ENCODE measurements at places on chromosomes 12 and 14.
A peak's percentile ranks its signal among the peaks of the same experiment; 100 is the strongest.

- peak; percentile 79 for DNase-seq
These were observed 28.2 kb downstream of the LTBP2 start for GRCh38 chr14:74583689-74584434.

GRCh38 chr12:32889011-32889760 is 7.4 kb downstream of the PKP2 start:
- DNase-seq, result peak; percentile 95

- no peak for DNase-seq
These were observed 1139.1 kb upstream of the TMEM132C start for GRCh38 chr12:127127897-127128296.

GRCh38 chr12:23585782-23586163 is 363.7 kb downstream of the SOX5 start:
- no peak for DNase-seq

- no peak for DNase-seq
These were observed 132.7 kb downstream of the PPFIA2 start for GRCh38 chr12:81626406-81626805.

DNA sequence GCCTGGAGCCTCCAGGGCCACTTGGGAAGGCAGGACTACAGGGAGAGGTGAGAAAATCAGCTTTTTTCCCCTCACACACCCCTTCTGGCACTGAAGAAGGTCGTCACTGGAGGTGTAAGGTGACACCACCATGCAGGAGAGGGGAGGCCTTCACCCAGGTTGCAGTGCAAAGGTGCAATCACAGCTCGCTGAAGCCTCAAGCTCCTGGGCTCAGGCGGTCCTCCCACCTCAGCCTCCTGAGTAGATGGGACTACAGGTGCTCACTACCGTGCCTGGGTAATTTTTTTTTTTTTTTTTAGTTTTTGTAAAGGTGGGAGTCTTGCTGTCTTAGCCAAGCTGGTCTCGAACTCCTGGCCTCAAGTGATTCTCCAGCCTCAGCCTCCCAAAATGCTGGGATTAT is 93.6 kb downstream of the TNFAIP2 start:
- DNase-seq, result no peak

DNA sequence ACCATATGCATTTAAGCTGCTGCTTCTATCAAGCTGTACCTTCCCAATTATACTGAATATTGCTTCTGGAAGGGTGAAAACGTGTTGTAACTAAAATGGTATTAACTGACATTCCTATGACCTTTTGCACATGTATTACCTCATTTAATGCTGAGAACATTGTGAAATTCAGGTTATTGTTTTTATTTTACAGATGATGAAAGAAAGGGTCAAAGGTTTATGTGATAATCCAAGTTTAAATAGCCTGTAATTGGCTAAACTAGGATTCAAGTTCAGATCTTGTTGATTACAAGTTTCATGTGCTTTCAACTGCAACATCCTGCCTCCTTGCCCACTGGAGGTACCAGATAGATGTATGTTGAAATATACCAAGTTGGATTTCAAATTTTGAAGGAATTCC is 433.3 kb upstream of the PRICKLE1 start:
- no peak for DNase-seq

DNA sequence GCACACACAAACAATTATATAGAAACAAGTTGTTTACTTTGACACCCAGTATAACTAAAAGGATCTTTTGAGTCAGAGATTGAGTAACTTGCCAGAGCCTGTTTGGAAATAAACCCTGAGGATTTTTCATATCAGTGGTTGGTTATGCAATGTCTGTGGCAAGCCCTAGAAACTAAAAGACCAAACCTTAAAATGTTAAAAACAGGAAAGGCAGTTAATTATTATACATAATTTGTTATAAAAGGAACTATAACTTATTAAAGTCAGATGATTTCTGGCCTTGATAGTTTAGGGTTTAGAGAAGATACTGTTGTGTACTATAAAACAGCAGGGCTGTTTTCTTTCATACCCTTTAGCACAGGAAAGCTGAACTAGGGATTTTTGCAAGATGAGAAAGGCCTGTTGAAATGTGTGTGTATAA is 44.1 kb downstream of the PSEN1 start:
- peak; percentile 76 for DNase-seq

DNA sequence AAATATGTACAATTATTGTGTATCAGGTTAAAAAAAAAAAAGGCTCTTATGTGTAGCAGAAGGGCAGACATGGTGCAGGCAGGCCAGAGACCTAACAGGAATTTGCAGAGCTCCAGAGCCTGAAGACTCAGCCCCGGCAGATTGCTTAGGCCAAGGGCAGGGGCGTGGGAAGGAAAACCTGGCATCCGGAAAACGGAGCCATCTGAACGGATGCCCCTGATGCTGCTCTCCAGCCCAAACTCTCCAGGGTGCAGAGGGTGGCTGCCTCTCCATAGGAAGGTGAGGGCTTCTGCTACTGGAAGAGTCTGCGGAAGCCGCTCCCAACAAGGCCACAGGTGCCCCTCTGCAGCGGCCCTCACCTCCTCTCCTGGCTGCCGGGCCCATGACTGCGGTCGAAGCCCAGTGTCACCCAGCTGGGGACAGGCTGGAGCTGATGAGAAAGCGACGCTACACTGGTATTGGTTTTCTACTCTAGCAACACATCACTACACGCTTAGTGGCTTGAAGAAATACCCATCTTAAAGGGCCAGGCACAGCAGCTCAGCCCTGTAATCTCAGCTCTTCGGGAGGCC is 19.4 kb downstream of the ACADS start:
- DNase-seq, result no peak

- DNase-seq, result peak; percentile 96
These were observed 6.3 kb downstream of the RNF10 start for GRCh38 chr12:120540445-120540844.

GRCh38 chr14:55381040-55381439 is 30.6 kb downstream of the ATG14 start:
- no peak for DNase-seq

DNA sequence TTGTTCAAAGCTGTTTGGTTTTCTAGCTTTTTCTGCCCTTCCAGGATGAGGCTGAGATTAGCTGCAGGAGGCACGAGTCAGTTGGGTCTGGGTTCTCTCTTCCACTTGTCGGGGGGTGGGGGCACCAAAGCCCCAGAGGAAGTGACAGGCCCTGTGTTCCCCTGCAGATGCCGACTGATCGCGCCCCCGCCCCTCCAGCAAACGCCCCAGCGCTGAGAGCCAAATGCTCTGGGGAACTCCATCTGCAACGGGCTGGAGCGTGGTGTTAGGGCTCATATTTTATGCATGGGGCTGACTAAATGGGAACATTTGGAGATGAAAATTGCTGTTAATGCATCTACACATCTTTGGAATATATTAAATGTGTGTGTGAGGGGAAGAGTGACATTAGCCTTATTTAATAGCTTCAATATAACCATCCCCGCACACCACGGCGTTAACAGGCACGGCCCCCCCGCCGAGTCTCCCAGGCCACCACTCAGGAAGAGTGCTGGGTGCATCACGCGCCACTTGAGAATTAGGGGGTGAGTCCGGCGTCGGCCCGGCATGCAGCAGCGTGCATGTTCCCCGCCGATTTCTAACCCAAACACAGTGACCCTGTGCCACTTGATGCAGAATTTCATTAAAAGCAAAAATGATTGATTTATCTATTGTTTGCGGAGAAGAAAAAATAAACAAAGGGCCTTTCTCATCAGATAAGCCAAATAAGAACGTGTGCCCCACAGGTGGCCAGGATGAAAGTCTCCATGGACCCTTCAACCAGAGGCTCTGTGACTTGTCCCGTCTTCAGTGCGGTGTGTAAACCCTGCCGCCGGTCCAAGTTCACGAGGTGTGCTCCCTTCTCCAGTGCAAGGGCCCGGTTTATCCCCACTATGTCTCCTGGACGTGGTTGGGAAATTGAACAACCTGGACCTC is 165.0 kb upstream of the RTL1 start:
- DNase-seq, result no peak

- DNase-seq, result peak; percentile 79
These were observed 1.7 kb downstream of the PPM1H start for GRCh38 chr12:62933220-62933601.

GRCh38 chr12:24360907-24361306 is 411.4 kb upstream of the SOX5 start:
- DNase-seq, result no peak

GRCh38 chr14:91138511-91139359 is 24.9 kb downstream of the DGLUCY start:
- DNase-seq, result no peak

- no peak for DNase-seq
These were observed 10.6 kb upstream of the ATF1 start for GRCh38 chr12:50753232-50753769.

GRCh38 chr14:104094709-104095425 is 9.4 kb downstream of the ASPG start:
- no peak for DNase-seq

DNA sequence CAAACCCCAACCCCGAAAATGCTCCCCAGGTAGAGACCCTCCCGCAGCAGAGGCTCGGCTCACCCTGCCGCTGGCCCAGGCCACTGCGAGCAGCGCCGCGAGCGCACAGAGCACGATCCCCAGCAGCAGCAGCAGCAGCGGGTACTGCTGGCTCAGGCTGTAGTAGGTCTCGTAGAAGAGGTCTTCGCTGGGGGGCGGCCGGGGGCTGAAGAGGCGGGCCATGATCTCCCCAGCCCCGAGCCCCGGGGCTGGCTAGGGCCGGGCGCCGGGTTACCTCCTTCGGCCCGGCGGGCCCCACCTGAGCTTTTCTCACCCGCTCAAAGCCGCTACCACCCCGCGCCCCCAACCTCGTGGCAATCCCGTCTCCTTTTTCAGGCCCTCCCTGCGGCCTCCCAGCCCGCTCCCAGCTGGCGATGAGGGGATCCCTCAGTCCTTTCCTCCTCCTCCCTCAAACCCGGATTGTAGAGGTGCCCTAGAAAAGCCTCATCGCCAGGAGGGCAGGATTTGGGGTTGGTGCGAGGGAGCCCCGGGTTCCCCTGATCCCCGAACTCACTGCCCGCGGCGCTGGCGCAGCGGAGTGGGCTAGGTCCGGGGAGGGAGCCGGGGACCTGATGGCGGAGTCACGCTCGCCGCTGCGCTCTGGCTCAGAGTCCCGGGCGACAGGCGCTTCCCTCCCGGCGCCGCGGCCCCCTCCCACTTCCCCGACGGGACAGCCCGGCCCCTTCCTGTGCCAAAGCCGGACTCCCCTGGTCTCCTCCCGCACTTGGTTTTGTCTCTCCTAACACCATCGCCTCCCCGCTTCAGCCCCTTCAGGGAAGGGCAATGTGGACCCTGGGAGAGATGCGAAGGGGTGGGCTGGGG is at the start of gene ADCY4:
ADCY4 (minus strand) TSS at position 641 of the 861 bp plus-strand sequence; CDS start at position 222, 419 bp downstream.
- DNase-seq, result no peak

GRCh38 chr14:76022991-76023390 is 37.4 kb downstream of the IFT43 start:
- DNase-seq, result no peak

GRCh38 chr14:69896972-69897371 is 17.8 kb downstream of the SMOC1 start:
- DNase-seq, result no peak

DNA sequence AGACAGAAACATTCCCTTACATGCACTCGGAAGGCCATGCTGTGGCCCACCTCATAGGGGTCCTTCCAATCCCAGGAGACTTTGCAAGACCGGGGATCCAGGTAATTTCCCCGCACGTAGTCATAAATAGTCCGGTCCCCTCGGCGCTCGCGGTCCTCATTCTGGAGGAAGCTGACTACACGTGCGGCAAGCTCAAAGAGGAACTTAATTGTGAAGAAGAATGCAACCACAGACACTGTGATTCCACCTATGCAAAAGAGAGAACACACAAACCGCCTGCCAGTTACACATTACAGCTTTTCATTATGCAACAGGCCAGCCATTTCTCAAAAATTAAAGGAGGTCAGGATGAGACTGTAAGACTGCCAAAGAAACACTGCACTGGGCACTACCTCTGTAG is 28.4 kb downstream of the AREL1 start:
- no peak for DNase-seq

DNA sequence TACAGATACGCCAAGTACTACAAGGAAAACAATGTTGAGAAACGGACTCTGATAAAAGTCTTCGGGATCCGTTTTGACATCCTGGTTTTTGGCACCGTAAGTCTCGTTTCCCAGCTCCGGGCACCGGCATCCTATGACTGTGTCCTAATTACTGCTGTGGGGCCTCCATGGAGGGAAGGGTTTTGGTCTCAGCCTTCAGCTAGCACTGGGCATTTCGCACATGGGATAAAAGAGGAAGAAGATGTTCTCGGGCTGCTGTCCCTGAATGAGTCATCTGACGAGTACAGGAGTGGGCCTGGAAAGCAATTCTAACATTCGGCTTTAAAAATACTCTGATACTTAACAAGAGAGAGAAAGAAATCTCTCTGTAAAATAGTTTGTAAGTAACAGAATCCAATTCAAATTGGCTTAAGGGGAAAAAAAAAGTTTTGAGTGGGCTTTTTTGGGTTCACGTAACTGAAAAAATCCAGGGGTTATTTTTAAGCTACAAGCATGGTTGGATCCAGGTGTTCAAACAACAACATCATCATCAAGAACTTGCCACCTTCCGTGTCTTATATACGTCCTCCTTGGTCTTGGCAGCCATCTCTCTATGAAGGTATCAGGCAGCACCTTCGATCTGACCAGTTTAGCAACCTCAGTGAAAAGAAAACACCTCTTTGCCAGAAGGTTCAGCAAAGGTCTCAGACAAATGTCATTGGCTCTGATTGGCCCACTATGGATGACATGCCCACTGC is 34.4 kb upstream of the P2RX4 start:
- no peak for DNase-seq

DNA sequence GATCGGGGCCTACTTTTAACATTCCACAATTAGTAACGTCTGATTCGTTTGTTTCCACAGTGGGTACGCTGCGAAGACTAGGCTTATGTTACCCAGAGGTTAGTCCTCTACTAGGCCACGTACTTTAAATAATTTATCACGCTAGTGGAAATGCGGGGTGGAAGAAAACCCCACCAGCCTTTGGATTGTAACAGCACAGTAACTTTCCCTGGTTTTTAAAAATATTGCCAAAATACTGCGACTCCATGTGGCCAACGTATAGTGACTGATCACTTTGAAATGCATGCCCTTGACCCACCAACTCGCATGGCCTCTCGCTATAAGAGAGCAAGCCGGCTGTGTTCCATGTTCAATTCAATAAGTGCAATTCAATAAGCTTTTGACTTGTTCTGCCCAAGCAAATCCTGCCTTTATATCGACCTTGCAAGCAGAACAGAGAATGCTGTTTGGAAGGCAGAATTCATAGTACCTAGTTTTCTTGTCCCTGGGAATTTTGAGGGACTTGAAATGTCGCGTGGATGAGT is 882 bp upstream of the GTF2A1 start:
- no peak for DNase-seq

GRCh38 chr12:123591702-123592481 is 7.5 kb downstream of the TMED2 start:
- DNase-seq, result peak; percentile 18

Data from NCI-H226 (cell line).